ENCODE measurements at places on chromosomes 12 and 14.

GRCh38 chr14:78644824-78645559 lies 474.8 kb downstream of the NRXN3 start:
- DNase-seq: no peak

DNA sequence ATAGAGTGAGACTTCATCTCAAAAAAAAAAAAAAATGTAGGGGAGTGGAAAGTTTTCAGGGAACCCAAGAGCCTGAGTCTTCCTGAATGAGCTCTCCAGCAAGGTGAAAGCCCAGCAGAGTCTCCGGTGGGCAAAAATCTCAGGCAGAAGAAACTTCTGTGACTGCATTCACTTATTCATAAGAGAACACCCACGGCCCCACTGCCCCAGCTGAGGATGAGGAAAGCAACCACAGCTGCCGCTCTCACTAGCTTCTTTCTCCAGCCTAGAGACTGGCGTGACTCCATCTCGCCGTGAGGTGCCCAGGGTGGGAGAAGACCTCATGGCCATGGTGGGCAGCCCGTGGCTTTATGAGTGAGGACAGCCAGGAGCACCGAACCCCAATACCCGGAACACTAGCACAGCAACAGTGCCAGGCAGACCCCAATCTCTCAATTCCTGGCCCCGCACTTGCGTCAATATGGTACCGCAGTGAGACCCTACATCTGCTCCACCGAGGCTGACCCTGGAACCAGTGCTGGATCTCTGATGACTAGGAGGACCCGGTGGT lies 29.7 kb upstream of the DYNC1H1 start:
- DNase-seq: no peak

DNA sequence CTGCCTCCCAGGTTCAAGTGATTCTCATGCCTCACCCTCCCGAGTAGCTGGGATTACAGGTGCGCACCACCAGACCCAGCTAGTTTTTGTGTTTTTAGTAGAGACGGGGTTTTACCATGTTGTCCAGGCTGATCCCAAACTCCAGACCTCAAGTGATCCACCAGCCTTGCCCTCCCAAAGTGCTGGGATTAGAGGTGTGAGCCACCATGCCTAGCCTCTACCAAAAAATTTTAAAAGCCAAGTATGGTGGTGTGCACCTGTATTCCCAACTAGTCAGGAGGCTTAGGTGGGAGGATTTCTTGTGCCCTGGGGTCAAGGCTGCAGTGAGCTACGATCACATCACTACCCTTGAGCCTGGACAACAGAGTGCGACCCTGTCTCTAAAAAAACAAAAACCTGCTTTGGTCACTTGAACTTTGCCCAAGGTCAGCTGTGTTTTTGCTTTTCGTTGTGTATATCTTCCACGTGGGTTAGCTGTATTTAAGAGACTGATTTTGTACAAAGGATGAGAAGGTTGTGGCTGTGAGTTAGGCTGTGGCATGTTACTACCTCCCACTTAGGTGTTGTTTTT lies 12.7 kb downstream of the C12orf76 start:
- DNase-seq: no peak

- no peak for DNase-seq
Observed at GRCh38 chr14:99984036-99984435, 81.2 kb upstream of the EVL start.
